ENCODE measurements at places on chromosomes 1 and 21.
A peak's percentile ranks its signal among the peaks of the same experiment; 100 is the strongest.

- ATAC-seq, result peak; percentile 60
These were observed 41.6 kb downstream of the LAMC2 start for GRCh38 chr1:183227422-183228346.

DNA sequence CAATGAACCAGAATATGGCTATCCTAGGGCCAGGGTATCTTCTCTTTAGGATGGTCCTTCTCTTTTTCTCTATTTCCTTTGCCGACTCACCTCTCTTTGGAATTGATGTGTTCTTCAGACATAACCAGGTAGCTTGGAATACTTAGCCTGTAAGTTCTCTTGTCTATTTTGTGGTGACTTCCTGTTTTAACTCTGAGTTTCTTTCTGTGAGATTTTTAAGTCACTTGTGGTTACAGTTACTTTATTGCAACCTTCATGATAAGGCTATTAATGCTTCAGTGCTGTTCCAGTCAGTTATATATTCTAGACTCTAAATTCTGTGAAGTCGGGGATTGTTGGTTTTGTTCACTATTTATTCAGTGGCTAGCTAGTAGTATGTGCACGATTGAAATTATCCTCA is 46.2 kb downstream of the DISP1 start:
- no peak for ATAC-seq

DNA sequence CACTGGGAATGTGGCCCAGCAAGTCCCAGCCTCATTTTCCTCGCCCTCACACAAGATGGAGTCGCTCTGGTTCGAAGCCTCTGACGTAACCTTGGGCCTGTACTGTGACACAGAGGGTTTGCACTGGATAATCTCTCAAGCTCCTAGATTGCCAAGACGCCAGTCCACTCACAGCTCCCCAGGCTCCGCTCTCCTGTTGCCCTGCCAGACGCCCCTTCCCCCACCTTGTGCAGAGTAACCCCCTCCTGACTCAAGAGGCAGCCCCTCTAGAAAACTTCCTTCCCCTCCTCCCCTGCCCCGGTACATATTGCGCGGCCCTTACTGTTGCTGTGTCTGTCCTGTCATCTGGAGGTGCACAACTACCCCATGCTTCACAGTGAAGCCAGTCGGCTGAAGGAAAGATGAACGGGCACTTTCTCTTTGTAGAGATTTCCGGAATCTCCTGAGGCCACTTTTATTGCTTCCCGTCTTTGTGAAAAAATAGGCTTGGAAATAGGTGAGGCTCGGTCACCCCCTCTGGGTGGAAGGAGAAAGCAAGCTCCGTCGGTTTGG is 981 bp upstream of the KIAA1614 start:
- no peak for ATAC-seq

DNA sequence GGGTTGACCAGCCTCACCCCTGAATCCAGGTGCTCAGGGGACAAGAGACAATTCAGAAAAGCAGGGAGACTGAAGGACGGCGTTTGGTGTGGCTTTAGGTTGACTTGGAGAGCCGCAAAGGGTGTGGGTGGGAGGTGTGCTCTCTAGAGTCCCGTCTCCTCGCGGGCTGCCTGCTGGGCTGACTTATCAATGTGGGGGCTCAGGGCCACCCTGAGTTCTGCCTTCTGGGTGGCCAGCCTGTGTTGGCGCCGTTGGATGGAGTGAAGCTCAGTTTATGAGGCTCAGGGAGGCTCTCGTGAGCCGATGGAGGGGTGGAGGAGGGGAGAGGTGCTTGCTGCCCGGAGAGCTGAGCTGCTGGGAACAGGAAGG is 13.0 kb downstream of the GPR137B start:
- no peak for ATAC-seq

DNA sequence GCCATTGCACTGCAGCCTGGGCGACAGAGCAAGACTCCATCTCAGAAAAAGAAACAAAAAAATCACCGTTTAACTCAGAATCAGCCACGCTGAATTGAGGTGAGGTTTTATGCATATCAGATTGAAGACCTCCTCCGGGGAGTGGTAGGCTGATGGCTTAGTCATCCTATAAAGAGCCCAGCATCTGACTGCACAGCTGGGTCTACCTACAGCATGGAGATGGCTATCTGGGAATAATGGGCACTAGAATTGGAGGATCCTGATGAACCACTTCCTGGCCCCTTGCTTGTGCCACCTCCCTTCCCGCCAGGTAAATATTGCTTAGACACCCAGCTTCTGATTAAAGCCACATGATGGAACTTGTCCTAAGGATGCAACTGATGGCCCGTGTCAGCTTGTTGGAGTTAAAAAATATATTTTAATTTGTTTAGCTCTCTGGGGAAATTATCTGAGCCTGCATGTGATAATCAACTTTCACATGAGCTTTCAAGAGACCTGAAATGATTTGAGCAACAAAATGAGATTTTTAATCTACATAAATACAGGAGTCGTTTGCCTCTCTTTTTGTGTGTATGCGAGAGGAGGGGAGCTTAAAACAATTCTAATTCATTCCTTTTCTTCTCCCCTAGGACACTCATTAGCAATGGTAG is 157.2 kb downstream of the KIF26B start:
- no peak for ATAC-seq

DNA sequence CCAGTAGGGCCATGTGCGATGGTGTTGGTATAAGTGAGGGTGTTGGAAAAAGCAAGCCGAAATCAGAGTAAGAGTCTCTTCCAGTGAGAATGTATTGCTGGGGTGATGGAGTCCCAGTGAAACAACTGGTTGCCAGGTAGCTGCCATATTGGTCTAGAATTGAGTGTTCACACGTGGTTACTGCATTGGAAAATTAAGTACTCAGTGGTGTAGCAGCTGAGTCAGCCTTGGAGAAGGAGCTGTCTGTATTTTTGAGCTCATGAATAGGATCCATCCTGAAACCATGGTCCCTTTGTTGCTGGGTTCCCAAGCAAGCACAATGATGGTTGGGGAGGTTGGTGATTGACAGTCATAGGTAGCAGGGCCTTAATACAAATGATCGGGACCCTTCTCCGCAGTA is 235.3 kb downstream of the DYRK1A start:
- ATAC-seq, result no peak

DNA sequence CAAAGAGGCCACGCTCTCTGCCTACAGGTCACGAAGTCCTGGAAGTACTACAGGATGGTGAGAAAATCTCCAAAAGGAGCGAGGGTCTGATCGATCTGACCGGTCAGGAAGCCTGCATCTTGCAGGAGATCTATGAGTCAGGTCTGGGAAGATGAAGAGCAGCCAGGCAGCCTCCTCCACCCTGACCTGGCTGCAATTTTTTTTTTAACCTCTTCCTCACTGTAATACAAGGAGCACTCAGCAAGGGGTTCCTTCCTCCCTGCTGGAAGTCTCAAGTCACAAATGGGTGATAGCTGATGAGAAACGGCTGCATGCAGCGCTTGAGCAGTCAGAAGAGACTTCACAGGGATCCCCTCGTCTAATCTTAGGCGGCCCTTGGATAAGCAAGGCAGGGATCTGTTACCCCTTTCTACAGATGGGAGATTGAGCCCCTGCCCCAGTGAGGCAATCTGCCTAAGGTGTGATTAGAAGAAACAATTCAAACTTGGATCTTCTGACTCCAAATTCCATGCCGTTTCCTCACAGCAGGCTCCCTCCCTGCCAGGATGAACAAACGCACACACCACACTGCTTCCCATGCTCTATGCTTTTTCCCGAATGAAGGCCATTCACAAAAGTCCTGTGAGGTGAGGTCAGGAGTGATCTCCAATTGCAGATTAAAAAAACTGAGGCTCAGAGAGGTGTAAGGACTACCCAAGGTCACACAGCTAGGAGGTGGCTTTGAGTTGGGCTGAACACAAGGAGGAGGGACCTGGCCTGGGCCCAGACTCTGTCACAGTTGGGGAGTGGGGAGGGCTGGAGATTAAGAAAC is 48.3 kb downstream of the ECE1 start:
- ATAC-seq, result no peak

DNA sequence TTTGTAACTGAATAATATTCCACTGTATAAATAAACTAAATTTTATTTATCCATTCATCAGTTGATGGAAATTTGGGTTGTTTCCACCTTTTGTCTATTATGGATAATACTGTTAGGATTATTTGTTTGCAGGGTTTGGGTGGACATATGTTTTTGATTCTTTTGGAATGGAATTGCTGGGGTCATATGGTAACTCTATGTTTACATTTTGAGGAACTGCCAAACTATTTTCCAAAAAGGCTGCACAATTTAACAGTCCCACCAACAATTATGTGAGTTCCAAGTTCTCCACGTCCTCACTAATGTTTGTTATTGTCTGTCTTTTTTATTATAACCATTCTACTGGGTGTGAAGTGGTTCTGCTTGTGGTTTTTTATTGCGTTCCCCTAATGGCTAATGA is 4.3 kb upstream of the SERBP1 start:
- ATAC-seq, result no peak

- no peak for ATAC-seq
These were observed 163.7 kb downstream of the NTMT2 start for GRCh38 chr1:170309389-170310013.

DNA sequence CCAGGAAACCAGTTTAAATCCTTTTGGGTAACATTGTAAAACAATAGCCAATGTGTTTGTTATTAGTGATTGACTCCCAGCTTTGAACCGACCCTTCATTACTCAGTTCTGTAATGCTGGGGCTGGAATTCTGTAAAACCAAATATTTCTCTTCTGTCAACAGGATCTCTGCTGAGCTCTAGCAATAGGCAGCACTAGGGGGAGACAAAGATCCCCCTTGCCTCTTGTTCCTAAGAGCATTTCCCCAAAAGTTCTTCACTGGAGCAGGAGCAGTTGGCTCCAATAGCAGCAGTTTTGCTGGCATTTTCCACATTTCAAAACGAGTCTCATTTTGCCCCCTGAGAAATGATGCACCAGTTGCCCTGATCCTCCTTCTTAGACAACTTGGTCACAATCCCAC is 1671.1 kb downstream of the MRPL39 start:
- ATAC-seq, result no peak

All from stimulated activated memory B cell treated with anti-CD40 and anti-IgM and Interleukin-4, amounts not matched to agents 10 μg/mL and 1 μg/mL and 100 μg/mL, for 72 hours (primary cell).